ENCODE measurements at places on chromosomes 11 and 22.

- no peak for DNase-seq
These were observed 1002.3 kb upstream of the TENM4 start for GRCh38 chr11:80443177-80443576.

DNA sequence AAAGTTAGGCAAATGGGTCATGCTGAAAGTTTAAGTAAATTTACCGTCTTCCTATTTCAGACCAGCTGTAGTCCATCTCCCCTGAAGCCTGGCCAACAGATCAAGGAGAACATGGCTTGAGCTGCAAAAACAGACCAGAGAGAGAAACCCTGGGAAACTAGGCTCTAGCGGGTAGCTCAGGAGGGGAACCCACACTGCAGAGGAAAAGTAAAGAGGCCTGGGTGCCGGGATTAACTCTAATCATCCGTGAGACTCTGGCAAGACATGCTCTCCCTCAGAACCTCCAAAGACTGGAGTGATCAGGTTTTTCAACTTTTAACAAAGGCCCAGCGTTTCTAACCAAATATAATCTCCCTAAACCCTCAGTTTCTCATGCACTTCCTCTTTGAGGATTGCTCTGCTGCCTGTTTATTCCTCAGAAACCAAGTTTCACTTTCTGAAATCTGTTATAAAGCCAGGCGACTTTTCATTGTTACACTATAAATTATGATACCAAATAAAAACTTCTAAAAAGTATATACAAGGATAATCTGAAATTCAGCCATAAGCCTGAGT lies 67.5 kb downstream of the GAB2 start:
- DNase-seq, result no peak

- no peak for DNase-seq
These were observed 49.7 kb downstream of the MRTFA start for GRCh38 chr22:40586781-40587180.

DNA sequence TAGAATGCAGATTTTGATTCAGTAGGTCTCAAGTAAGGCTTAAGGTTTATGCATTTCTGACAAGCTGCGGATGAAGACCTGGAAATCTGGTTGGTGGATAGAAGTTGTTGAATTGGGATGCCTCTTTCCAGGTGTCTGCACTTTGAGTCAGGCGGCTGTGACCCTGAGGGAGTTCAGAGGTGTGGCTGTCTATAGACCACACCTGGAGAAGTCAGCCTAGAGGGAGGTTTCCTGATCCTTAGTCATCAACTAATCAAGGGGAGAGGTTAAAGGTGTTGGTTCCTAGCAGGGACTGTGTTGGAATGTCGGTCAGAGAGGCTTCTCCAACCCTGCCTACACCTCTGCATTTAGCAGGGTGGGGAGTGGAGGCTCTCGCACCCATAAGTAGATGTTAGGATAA lies 8.0 kb downstream of the GLB1L2 start:
- DNase-seq, result no peak

DNA sequence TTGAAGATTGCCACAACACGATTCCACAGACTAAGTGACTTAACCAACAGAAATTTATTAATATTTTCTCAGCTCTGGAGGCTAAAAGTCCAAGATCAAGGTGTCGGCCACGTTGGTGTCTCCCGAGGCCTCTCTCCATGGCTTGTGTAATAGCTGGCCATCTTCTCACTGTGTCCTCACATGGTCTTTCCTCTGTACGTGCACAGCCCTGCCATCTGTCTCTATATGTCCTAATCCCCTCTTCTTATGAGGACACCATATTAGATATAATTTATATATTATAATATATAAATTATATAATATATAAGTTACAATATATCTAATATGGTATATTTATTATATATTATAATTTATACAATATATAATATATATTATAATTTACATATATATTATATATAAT lies 25.1 kb upstream of the SCGB1A1 start:
- no peak for DNase-seq

DNA sequence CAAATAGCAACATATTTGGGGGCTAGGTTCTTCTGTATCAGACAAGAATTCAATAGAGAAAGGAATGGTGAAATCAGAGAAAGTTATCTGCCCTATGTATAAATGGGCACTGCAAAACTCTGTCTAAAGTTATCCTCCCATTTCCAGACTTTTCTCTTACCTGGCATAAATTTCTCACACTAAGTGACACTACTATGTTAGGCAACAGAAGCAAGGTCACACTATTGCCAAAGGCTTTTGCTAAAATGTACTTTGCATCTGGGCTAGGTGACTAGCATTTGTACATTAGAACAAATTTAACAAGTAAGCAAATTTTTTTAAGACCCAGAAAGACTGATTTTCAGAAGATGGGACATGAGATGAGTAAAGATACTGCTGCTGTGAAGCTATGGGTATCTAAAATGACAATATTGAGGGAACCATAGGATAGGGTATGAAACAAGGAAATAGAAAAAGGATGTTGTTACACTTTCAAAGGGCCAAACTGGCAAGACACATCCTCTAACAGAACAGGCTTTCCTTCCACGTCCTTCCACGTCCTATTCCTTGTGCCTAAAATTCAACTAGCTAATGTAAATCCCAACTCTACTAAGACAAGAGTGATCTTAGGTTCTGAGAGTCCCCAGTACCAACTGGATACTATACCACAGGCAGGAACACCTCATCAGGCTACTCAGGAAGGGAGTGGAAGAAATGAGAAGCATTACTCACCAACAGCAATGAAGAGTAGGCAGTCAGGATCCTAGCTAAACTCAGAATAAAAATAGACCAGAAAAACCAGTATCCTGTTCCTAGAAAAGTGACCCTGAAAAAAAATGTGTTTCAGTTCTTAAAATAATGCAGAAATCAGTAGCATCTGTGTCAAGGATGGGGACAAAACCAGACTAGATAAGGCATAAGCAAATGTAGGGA lies 22.6 kb downstream of the GDPD4 start:
- no peak for DNase-seq

GRCh38 chr11:124115782-124116616 lies 749 bp downstream of the VWA5A start:
- DNase-seq, result no peak

DNA sequence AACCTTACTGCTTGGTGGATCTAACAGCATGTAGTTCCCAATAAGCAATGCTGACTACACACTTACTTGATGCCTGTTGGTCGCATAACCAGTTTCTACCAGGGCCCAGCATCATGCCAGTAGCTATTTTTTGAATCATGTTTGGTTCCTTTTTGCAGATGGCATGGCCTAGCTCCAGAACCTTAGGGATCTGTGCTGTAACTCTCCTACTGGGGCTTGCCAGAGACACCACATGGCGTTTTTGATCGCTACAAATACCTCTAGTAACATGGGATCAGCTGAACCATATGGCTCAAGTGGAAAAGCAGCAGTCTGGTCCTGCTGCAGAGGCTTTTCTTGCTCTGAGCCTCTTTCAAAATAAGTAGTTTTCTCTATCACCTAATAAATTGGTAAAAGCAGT lies 654.6 kb upstream of the API5 start:
- no peak for DNase-seq

- DNase-seq, result no peak
These were observed 25.4 kb downstream of the MOB2 start for GRCh38 chr11:1460986-1461825.

DNA sequence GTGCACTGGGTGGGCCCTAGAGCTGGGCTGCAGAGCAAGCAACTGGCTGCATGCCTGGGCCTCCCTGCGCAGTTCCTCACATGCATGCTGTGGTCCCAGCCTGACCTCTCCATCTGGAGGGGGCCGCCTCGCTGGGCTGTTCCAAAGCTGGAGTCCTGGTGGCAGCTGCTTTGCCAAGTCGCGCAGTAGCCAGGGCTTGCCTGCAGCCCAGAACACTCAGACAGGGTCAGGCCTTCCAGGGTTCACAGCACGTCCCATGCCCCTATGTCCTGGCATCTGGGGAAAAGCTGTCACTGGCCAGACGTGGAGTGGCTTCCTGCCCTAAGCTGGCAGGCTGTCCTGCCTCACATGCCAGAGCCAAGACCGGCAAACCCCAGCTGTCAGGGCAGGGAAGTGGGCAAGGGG lies 16.5 kb upstream of the CDC42EP2 start:
- DNase-seq, result no peak

GRCh38 chr11:36312611-36313472 lies 16.8 kb downstream of the PRR5L start:
- DNase-seq, result no peak

- DNase-seq, result no peak
These were observed 2.8 kb downstream of the FZD4 start for GRCh38 chr11:86952221-86952875.

- DNase-seq, result no peak
These were observed 375.7 kb upstream of the KIRREL3 start for GRCh38 chr11:127376301-127376700.

GRCh38 chr22:33838644-33839043 lies 81.6 kb downstream of the LARGE1 start:
- no peak for DNase-seq

GRCh38 chr11:11975201-11976092 lies 33.0 kb downstream of the DKK3 start:
- no peak for DNase-seq

GRCh38 chr11:132450631-132451030 lies 1080.2 kb downstream of the NTM start:
- no peak for DNase-seq

DNA sequence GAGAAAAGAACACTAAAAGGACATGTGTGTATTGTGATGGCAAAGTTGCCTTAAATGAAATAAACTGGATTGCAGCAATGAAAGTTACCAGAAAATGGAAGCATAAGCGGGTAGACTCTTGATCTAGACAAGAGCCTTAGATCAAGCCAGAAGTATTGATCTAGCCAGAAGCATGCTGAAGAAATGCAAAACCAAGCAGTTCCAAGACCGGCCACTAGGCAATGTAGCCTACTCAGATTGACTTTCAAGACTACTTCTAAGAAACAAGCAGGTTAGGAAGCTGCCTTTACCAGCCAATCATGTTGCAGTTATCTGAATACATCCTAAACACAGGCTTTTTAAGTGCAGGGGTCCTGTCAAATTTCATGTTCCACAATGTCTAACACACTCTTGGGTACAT lies 54.6 kb downstream of the KCNA4 start:
- DNase-seq, result no peak

DNA sequence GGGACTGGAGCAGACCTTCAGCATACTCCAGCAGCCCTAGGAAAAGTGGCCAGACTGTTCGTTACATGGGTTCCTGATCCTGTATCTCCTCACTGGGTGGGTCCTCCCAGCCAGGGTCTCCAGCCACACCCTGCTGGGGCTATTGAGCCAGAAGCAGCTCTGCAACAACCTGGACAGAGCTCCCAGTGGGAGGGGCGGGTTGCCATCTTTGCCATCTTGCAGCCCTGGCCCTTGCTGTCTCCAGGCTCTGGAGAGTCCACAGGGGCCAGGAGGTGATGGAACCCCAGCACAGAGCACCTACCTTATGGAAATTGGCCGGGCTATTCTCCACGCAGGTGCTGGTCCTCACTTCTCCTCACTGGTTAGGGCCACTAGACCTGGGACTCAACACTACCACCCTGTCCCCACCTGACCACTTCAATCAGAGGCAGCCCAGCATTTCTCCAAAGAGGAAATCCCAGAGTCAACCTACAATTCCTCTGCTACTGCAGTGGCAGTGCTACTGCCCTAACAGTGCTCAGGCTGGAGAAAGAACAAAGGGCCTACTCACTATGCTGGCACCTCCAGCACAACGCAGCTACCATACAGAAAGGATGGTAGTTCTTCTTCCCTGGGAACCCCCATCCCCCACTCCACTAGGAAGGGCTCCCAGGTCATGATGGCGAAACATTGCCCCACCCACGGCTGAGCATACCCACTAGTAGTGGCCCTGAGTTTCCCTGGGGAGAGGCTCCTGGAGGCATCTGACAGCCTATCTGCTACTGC lies 290.2 kb upstream of the NCAM1 start:
- DNase-seq, result no peak

GRCh38 chr22:40200795-40201530 lies 23.2 kb downstream of the TNRC6B start:
- DNase-seq, result no peak

- DNase-seq, result no peak
These were observed 35.9 kb upstream of the TREH start for GRCh38 chr11:118715245-118715831.

DNA sequence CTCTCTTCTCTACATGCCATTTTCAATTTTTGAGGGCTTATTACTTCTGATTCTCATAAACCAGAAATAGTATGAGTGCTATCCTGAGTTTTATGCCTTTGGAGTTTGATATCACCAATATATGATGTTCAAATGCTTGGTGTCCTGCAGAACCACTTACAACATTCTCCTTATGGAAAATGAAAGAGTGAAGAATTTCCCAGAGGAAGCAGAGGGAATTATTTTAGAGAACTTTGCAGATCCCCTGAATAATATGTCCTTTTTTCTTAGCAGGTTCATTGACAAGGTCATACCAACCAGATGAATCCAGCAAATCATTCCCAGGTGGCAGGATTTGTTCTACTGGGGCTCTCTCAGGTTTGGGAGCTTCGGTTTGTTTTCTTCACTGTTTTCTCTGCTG lies at the start of gene OR4D5:
OR4D5 (plus strand) TSS at position 301 of the 400 bp plus-strand sequence; CDS start at position 301, 0 bp downstream.
- DNase-seq, result no peak

GRCh38 chr11:78061088-78061920 lies 2.4 kb upstream of the THRSP start:
- DNase-seq, result no peak

- DNase-seq, result no peak
These were observed 73.4 kb downstream of the LINC01488 start for GRCh38 chr11:69554849-69555248.

DNA sequence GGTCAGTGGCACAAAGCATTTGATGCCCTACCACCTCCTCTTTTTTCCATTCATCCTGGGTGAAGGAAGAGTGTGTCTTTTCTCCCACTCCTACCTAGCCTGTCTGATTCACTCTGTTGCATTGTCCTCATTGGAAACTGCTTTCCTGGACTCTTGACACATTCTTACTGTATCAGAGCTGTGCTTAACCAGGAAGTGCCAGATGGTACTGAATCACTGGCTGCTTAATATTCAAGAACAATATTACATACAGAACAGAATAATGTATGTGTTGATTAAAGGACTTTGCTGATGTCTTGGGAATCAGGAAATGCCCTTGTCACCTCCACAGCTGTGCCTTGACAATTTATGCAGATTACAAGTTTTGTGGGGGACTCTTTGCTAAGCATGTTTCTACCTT lies 44.4 kb downstream of the SVIP start:
- no peak for DNase-seq

DNA sequence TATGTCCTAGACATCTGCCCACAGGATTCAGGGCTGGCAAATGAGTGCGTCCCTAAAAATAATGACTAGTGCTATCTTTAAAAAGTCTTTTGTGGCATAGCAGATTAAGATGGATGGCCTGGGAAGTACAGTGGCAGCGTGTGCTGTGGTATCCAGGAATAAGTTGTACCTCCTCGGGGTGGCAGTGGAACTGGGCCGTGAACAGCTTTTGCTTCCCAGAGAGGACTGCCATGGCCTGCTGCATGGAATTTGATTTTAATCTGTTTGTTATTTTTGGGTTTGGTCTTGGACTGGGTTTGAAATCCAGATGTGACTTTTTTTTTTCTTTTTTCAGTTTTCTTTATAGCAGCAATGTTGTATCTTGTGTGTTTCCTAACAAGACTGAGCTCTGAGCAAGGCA lies 71.3 kb upstream of the PARVG start:
- no peak for DNase-seq

- DNase-seq, result no peak
These were observed 6.5 kb upstream of the RASD2 start for GRCh38 chr22:35534091-35534490.

Measured in fibroblast of skin of left biceps (primary cell).